GM13976 (cell line): ENCODE measurements at places on chromosomes 1 and 21.

GRCh38 chr1:208177656-208178055 lies 66.5 kb downstream of the PLXNA2 start:
- DNase-seq, result no peak

- DNase-seq, result no peak
Measured at GRCh38 chr1:11485191-11485590, 6.2 kb downstream of the DISP3 start.

DNA sequence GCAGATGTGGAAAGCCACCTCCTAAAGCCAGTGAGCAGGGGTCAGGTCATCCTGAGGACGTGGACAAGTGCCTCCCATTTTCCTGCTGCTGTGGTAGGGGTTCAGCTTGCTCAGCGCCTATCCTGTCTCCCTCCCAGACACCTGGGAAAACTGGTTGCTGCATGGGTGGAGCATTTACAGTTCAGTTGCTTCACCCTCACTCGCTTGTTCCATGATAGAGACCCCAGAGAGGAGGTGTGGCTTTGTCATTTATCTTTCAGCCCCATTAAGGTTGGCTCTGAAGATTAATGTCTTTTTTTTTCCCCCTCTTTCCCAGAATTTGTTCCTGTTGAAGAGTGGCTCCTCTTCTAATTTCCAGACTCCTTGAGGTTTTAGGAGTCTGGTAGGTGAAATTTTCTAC lies 9.2 kb downstream of the VANGL1 start:
- no peak for DNase-seq

- no peak for DNase-seq
Measured at GRCh38 chr1:156033011-156033410, 12.3 kb upstream of the SSR2 start.

DNA sequence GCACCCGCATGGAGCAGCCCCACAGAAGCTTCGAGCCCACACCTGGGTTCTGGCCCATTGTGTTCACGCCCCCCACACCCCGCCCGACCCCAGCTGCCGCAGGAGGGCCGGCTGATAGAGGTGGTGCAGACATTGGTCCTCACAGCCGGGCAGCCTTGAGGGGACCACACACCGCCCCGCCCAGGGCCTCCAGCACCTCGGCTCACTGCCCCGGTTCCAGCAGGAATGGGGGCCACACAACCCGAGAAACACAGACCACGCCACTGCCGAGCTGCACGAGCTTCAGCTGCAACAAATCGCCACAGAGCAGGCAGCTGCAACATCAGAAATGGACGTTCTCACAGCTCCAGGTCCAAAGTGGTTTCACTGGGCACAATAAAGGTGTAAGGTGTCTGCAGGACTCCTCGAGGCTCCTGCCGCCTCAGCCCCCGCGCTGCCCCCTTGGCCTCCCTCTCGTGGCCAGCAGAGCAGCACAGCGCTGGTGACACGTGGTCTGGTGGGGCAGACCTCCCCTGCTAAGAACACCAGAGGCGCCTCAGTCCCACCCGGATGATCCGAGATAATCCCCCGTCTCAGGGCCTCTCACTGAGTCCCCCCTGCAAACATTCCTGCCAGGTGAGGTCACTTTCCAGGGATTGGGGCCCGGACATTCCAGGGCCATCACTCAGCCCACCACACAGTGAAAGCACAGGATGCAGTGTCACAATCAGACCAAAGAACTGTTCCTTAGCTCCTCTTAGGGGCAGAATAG lies 62.3 kb upstream of the ADARB1 start:
- no peak for DNase-seq

- no peak for DNase-seq
Measured at GRCh38 chr1:225946803-225947202, 5.8 kb upstream of the LEFTY2 start.

DNA sequence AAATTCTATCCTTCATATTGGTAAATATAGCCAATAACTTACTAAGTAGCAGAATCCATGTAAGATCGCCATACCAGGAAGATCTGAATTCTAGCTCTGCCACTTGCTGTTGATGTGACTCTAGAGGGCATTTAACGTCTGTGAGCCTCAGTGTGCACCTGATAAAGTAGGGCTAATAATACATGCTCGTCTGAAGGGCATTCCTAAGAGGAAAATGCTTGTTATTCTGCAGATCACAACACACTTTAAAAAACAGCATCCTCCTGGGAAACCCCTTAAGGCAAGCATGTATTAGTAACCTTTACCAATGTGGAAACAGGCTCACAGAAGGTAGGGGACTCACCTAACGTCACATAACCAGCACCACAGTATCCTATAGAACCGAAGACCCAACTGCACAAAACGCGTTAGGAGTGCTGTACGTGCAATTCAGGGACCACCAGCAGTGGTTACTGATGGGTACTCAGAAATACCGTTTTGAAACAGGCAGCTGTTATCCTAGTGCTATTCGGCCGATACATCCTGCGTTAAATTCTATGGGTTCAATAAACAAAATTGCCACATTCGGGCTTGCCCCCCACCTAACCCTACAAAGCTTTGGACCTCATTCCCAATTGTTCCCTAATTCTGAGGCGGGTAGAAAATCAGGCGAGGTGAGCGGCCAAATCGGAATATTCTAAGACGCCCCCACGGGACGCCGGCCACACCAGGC lies 758 bp downstream of the DEPDC1 start:
- DNase-seq, result peak; percentile 36

DNA sequence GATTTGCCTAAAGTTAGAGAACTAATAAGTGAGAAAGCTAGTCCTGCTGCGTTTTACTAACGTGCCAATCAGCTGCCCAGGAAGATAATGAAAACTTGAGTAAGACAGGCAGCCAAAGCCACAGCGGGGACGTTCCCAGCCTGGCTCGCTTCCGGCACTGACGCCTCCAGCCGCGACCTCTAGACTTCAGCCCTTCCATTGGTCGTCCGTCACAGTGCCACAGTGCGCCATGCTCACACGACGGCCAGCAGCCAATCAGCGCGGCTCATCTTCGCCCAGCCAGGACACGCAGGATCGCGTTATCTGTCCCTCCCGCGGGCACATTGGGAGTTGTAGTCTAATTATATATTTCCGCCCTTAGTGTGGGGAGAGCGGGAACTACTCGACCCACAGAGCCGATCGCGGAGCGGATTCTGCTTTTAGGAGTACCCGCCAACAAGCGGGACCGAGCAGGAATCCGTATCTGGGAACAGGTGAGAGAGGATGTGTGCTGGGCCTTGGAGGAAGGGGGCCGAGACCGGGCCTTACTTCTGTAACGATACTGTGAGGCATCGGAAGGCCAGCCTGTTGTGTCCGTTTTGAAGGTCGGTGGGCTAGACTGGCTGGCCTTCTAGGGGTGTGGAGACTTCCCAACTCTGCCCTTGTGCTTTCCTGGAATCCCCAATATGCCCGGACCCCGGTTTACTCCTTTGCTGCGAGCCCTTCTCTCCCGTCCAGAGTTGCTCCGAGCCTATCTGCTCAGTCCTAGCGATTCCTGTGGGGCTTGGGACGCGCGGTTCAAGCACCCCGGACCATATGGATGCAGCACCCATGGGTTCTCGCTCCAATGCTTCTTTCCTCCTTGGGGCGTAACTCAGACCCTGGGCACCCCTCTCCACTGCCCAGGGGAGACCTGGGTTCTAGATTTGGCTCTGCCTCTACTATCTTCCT lies at the start of gene FDPS:
TSS of gene FDPS (plus strand) at position 374 of the 930 bp plus-strand sequence. CDS start 924 bp downstream, outside the sequence.
- peak; percentile 97 for DNase-seq

- DNase-seq, result no peak
Measured at GRCh38 chr1:35885961-35886558, 3.1 kb downstream of the AGO1 start.

- DNase-seq, result no peak
Measured at GRCh38 chr1:247114351-247115140, 10.4 kb upstream of the ZNF669 start.

- peak; percentile 51 for DNase-seq
Measured at GRCh38 chr1:17922833-17923232, 167.7 kb downstream of the ACTL8 start.

DNA sequence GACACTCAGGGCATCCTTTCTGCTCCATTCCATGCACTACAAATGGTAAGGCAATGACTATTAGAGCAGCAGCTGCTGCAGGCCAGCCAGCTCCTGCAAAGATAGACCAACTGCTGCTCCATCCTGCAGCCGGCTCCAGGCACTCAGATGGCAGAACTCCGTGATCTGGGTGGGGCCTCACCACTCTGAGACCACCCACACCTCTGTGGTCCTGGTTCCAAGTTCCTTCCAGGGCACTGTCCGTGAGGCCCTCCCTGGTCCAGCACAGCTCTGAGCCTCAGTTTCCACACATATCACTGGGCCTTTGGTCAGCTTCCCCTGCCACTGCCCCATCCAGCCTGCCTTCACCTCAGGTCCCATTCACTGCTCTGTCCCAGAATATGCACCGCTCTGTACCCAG lies 114.7 kb downstream of the DMRTB1 start:
- DNase-seq, result no peak

DNA sequence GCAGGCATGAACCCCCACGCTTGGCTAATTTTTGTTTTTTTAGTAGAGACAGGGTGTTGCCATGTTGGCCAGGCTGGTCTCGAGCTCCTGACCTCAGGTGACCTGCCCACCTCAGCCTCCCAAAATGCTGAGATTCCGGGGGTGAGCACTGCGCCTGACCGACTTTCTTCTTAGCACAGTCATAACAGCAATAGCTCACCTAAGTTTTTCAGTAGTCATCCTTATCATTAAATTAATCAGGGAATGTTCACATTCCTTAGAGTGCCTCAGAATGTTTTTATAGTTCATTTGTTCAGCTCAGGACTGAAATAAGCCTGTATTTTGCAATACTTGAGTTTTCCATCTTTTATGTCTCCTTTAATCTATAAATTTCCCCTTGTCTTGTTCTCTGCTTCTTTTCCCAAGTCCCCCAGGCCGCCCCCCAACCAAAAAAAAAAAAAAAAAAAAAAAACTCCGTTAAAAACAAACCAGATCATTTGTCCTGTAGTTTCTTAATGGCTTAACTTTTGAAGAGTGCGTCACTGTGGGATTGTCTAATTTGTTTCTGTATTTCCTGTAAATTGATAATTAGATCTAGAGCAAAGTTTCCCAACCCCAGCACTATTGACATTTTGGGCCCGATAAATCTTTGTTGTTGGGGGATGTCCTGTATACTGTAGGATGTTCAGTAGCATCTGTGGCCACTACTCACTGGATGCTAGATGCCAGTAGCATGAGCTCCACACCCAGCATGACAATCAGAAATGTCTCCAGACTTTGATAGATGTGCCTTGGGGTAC lies 120.7 kb downstream of the ITSN1 start:
- DNase-seq, result no peak

GRCh38 chr21:31317688-31318087 lies 26.4 kb downstream of the TIAM1 start:
- no peak for DNase-seq

- DNase-seq, result no peak
Measured at GRCh38 chr1:16315437-16315836, 36.8 kb downstream of the FBXO42 start.

DNA sequence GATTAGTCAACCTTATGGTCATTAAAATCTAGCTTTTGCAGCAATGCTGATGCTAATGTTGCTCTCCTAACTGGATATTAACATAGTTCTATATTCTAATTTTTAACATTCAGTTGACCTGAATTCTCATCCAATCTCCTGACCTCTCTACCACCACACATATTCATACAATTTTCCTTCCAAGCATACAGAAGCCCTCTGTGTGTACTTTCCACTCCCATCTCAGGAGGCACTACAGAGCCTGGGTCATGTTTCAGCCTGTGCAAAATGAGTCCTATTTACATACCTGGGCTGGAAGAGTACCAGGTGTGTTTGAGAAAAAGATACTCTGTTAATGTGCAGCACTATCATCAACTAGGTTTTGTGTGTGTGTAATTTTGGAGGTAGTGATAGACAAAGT lies 486.3 kb downstream of the NEGR1 start:
- no peak for DNase-seq

DNA sequence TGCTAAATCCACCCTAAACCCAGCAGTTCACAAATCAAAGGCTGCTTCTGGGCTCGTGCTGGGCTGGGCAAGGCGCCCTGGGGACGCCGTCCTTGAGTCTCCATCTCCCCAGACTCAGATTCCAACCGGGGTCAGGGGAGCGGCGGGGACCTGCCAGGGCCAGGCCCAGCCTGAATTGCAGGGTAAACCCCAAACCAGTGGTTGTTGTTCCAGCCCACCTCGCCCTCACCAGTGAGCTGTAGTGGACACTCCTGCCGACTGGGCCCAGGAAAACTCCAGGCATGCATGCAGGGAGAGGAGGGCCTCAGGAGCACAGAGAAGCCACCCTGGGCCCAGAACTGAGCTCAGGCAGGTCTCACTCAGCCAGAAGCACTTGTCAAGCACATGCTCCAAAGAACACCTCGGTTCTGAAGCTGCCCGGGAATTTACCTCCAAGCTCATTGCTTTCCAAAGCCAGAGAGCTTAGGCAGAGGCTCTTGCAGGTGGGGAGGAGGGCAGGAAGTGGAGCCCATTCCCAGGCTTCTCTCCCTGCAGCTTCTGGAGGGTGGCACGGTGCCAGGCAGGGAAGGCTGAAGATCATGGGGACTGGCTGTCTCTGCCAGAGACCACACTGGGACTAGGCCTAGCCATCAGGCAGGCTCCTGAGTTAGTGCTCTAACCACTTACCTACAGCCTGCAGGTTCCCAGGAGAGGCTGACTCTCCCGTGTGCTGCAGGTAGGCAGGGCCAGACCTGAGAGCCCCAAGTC lies 437.0 kb downstream of the MATN1 start:
- no peak for DNase-seq

GRCh38 chr1:3351449-3352298 lies 102.8 kb upstream of the ARHGEF16 start:
- DNase-seq, result no peak

- peak; percentile 28 for DNase-seq
Measured at GRCh38 chr1:160451119-160451858, 50.9 kb downstream of the VANGL2 start.

- DNase-seq, result peak; percentile 6
Measured at GRCh38 chr1:66214901-66215300, 319.1 kb upstream of the SGIP1 start.

DNA sequence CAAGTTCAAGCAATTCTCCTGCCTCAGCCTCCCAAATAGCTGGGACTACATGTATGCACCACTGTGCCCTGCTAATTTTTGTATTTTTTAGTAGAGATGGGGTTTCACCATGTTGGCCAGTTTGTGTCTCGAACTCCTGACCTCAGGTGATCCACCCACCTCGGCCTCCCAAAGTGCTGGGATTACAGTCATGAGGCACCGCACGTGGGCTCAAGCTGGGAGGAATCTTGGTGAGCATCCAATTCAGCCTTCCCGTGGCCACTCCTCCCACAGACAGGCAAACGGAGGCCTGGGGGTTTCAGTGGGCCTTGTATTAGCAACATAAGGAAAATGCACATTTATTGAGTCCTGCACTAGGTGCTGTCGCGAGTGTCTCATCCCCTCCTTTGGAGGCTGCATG lies 24.5 kb upstream of the VWA5B1 start:
- no peak for DNase-seq

DNA sequence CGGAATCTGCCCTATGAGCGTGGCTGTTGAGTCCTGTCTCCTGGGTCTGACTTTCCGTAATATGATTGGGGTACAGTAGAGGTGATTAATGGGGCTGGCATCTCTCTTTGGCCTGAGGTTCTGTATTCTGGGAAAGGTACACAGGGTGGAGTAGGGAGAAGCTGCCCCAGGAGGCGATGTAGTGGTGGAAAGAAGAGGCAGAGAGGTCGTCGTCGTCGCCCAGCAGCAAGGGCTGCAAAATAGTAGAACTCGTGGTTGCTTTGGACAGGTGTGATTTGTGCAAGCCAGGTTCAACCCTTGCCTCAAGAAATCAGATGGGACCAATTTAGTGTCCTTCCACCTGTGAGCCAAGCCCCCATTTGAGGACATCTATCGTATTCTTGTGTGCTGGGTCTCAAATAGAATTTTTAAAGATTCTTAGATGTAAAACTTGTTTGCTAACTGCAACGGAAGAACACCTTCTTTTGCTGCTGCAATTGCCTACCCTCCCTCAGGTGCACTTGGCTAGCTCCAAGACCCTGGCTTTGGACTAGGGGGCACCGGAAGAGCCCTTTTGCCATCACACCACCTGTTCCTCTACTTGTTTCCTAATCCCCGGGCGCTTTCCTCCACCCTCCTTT lies 1.3 kb upstream of the HMGN2 start:
- no peak for DNase-seq
